Anterior cingulate cortex (tissue), 58 donors: ENCODE measurements at places on chromosomes 16 and 17.

DNA sequence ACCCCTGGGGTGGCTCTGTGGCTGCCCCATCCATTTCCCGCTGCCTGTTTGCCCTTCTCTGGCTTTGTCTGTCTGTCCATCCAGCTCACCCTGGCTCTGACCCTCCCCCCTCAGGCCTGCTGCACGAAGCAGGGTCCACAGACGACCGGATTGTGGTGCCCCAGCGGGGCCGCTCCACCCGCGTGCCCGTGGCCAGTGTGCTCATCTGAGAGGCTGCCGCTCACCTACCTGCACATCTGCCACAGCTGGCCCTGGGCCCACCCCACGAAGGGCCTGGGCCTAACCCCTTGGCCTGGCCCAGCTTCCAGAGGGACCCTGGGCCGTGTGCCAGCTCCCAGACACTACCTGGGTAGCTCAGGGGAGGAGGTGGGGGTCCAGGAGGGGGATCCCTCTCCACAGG lies 761 bp upstream of the LAT start:
- DNase-seq: no peak

DNA sequence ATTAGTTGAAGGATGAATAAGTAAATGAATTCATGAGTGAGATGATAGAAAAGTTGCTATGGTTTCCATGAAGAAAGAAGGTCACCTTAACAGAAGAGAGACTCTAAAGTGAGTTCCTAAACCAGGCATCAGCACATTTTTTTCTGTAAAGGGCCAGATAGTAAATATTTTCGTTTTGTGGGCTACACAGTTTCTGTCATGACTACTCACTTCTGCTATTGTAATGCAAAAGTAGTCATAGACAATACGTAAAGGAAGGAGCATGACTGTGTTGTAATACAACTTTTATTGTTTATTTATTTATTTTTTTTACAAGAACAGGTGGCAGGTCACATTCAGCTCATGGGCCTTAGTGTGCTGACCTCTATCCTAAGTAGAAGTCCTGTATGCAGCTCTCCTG lies 426.1 kb upstream of the DYNLRB2 start:
- no peak for DNase-seq

- DNase-seq: no peak
Measured at GRCh38 chr17:78365561-78366108, 5.8 kb upstream of the SOCS3 start.

DNA sequence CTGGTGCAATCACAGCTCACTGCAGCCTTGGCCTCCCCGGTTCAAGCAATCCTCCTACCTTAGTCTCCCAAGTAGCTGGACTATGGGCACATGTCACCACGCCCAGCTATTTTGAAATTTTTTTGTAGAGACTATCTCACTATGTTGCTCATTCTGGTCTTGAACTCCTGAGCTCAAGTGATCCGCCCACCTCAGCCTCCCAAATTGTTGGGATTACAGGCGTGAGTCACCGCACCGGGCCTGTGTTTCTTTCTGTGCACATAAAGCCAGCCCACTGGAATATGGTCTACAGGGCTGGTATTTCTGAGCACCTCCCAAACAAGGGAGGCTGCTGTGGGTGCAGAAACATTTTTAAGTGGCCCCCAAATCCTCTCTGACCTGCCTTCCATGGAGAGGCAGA lies 8.4 kb downstream of the TMEM95 start:
- no peak for DNase-seq

DNA sequence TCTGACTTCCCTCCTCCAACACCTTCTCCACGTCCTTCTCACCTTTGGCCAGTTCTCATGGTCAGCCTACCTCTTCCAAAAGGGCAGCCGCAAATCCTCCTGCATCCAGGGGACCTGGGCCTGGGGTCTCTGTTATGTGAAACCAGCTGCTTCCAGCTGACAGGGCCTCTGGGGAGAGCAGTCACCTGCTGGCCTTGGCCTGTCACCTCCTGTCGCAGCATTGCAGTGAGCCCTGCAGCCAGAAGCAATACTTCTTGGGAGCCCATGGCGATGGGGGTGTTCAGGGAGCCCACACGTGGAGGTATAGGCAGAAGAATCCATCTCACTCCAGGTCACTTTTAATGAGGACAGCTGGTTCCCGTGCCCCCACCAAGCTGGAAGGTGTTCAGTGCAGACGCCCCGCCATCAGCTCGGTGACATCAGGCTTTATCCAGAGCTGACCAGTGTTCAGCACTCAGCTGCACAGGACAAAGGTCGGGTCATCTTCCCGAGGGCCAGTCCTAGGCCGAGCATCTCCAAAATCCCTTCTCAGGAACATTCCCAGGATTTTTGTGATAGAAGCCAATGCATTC lies 1.7 kb upstream of the SLC47A2 start:
- no peak for DNase-seq
